Activated naive CD8-positive, alpha-beta T cell treated with anti-CD3 and anti-CD28 coated beads, Interleukin-2, amount 50 U/mL, for 16 hours (primary cell): ENCODE measurements at places on chromosomes 11 and 22.

GRCh38 chr11:111347723-111348115 is 31.4 kb downstream of the POU2AF1 start:
- no peak for DNase-seq

DNA sequence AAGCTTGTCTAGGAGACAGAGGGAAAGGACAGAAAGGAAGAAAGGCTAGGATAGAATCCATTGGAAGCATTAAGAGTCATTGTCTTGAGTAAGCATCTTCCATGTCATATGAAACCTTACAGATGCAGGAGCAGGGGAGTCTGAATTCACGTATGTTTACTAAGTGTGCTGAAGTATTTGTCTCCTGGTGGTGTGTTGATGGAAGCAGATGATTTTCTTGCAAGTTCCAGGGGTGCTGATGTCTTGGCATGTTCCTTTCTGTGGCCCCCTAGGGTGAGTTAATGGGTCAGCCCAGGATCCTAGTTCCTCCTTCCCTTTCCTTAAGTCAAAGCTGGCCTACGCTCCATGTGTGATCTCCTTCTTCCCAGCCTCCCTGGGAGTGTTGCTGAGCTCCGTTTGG is 110.2 kb downstream of the TEAD1 start:
- no peak for DNase-seq

DNA sequence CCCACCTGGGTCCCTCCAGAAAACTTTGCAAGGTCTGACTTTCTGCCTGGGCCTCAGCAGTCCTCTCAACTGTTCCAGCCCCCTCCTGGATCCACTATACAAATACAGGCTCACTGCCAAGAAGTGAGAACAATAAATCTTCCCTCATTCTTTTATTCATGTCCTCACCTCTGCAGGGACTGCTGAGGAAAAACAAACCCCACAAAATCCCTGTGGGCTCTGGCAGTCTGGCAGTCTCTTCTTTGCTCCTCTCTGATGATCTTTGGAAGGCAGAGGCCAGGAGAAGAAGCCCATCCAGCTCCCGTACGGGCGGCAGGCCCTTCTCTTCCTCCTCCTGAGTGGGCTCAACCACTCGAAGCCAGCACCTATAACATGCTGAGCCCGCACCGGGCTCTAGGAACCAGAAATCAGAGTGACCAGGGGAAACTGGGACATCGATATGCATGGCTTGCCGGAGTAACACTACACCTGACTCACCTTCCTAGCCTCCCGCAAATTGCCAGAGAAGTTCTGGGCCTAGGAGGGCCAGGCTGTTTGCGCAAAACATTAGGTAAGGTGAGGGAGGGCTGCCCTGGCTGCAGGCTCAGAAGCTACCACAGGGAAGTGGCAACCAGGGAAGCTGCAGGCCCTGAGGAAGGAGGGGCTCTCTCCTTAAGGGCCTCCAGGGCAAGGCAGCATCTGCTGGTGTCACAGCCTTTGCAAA is 24.2 kb downstream of the TMPRSS5 start:
- DNase-seq: no peak

- no peak for DNase-seq
Measured at GRCh38 chr22:32994898-32995297, 63.3 kb downstream of the SYN3 start.

GRCh38 chr11:108854346-108854745 is 189.5 kb downstream of the DDX10 start:
- no peak for DNase-seq

- no peak for DNase-seq
Measured at GRCh38 chr11:46272816-46273427, 4.5 kb upstream of the CREB3L1 start.

- DNase-seq: no peak
Measured at GRCh38 chr22:36081023-36081431, 52.4 kb upstream of the RBFOX2 start.

- no peak for DNase-seq
Measured at GRCh38 chr11:47449541-47449940, 605 bp upstream of the RAPSN start.

DNA sequence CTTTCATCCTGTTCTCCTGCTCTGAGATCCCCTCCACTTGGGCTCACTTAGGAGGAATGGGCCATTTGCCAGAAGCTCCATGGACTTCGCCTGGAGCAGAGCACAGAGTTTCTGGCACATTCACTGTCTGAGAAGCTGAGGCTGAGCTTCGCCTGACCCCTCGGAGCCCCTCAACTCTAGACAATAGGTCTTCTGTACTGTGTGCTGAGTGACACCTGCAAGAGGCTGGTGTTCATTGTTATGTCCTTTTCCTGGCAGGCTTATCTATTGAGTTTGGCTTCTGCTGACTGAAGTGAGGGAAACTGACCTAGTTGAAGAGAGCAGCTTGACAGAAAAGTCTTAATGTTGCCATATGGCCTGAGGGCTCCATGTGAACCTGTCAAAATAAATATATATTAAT is 124.3 kb downstream of the EHF start:
- no peak for DNase-seq

DNA sequence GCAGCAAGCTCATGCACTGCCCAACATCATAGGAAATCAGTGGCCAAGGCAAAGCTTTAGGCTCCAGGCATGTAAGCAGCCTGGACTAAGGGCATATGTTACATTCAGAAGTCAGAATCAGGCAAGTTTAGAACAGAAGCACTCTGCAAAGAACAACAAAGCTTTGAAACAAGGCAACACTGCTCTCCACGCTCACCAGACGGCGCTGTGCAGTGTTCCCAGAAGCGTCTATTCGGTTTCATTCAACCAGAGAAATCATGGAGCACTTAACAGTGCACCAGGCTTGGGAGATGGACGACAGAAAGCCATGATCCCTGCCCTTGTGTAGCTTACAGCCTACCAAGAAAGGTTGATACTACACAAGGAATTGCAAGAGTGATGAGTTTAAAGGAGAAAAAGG is 555.8 kb downstream of the BUD13 start:
- no peak for DNase-seq

DNA sequence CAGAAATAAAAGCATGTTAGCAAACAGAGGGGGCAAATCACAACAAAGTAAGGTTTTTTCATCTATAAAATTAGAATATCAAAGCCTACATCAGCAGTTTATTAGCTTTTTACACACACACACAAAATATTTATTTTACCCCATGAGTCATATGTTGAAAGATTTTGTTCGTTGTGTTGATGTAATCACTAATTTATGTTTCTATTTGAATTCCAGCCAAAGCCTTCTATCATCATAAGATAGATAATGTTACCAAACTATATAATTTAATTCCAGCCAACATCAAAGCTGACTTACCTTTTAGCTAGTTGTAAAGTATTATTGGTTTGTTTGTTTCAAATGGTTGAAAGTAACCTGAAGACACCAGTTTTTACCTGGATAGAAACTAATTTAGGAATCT is 458.0 kb upstream of the ARHGAP42 start:
- no peak for DNase-seq

GRCh38 chr11:3841426-3842350 is 929 bp upstream of the RHOG start:
- peak; percentile 88 for DNase-seq
